ENCODE measurements at places on chromosomes 3 and 15. TPM values are rescaled to one million over a fixed set of nuclear protein-coding genes. Genes with fewer than 3 reads are reported as not detected.

DNA sequence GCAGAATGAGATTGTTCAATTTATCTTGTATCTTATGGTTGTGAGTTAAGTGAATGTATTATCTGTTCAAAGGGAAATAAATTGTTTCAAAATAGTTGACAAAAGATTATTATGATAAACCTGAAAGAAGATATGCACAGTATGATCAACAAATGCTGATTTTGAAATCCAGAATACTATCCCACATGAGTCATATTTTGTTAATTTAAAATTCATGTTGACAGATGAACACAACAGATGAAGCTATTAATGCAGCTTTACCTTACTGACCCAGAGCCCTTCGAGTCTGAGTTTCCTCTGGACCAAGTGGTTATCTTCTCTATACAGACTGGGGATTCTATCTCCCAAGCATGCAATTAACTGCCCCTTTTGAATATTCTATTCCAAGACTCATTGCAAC, 482.8 kb downstream of the FGF12 start:
- H3K27me3 ChIP-seq, result peaks cover 98% of the 10 kb centered on the region
- no peak overlapping the region for H3K27ac ChIP-seq
- peaks cover 5% of the 10 kb centered on the region for H3K4me1 ChIP-seq
- H3K36me3 ChIP-seq, result no peaks in the 10 kb centered on the region

- no peaks in the 10 kb centered on the region for H3K27me3 ChIP-seq
- H3K36me3 ChIP-seq, result peaks cover 45% of the 10 kb centered on the region
- peaks cover 37% of the 10 kb centered on the region for H3K4me1 ChIP-seq
- DNase-seq, result peak; percentile 27
- H3K4me3 ChIP-seq, result no peak overlapping the region
These were observed 6.2 kb downstream of the TMEM40 start for GRCh38 chr3:12752809-12753208.

- H3K36me3 ChIP-seq, result no peaks in the 10 kb centered on the region
- no peak overlapping the region for H3K4me3 ChIP-seq
These were observed 92.0 kb downstream of the MTHFS start for GRCh38 chr15:79804838-79805237.

- H3K4me3 ChIP-seq, result no peak overlapping the region
- H3K36me3 ChIP-seq, result peaks cover 23% of the 10 kb centered on the region
- H3K27ac ChIP-seq, result no peak overlapping the region
- DNase-seq, result no peak
- H3K4me1 ChIP-seq, result peaks cover 9% of the 10 kb centered on the region
These were observed 86.1 kb downstream of the TRAK1 start for GRCh38 chr3:42177068-42177800.

DNA sequence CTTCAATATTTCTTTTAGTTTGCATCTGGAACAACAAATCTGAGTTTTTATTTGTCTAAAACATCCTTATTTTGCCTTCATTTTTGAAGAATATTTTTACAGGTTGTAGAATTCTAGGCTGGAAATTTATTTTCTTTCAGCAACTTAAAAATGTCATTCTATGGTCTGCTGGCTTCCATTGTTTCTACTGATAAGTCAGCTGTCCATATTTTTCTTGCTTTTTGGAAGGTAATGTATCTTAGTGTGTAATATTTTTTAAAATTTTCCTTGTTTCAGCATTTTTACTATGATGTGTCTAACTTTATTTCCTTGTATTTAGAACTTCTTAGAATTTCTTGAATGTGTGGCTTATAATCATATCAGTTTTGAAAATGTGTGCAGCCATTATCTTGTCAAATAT, 37.0 kb downstream of the SEMA6D start:
- no peaks in the 10 kb centered on the region for H3K27me3 ChIP-seq
- no peak overlapping the region for H3K27ac ChIP-seq
- H3K36me3 ChIP-seq, result peaks cover 12% of the 10 kb centered on the region
- peaks cover 5% of the 10 kb centered on the region for H3K4me1 ChIP-seq

Gene ZNF860
- 11.7 TPM for total RNA-seq

Gene ISL2
- not detected for total RNA-seq

Gene SH3GL3
- 0.19 TPM for total RNA-seq
